Activated T-cell treated with anti-CD3 and anti-CD28 coated beads, Interleukin-2, amount 50 U/mL, for 72 hours (primary cell): ENCODE measurements at places on chromosomes 12 and 14.

DNA sequence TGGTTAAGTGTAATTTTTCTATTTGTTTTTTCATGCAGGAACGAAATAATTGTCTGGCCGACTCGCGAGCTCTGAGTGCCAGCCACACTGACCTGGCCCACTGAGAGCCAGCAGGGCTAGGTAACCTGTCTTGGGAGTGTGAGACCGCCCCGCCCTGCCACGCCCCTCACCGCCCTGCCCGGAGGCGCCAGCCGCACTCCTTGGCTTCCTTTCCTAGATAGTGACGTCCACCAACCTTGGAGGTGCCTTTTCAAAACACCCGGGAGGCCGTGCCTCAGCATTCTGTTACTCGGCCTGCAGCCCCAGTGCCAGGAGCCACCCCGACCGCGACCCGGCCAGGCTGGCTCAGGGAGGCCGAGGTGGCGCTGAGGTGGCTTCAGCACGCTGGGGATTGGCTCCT, 21.7 kb downstream of the XRCC3 start:
- DNase-seq, result no peak

DNA sequence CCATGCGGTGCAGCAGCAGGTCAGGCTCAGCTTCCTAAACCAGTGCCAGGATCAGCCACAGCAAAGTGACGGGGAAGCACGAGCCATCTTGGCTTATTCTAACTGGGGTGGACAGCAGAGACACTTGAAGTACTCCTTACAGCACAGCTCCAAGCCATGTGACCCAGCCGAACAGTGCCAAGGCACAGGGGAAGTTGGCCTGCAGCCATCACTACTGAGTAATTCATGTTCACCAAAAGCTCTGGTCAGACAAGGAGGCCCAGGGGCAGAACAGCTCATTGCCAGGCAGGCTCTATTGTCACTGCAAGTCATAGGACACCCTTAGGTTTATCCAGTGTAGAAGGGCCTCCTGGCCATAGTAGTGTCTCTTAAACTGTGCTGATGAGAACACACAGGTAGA, 23.4 kb upstream of the SLC35F4 start:
- DNase-seq, result no peak

- DNase-seq, result peak; percentile 41
These were observed at the start of gene PLEKHA5 for GRCh38 chr12:19129486-19130223. Gene PLEKHA5, plus strand, starts transcription at chr12:19129733. Its CDS starts 67 bp downstream, at chr12:19129800.

GRCh38 chr12:64635356-64635998, 25.2 kb downstream of the RASSF3 start:
- DNase-seq, result no peak

GRCh38 chr14:23434488-23435222, 805 bp downstream of the MYH7 start:
- no peak for DNase-seq

DNA sequence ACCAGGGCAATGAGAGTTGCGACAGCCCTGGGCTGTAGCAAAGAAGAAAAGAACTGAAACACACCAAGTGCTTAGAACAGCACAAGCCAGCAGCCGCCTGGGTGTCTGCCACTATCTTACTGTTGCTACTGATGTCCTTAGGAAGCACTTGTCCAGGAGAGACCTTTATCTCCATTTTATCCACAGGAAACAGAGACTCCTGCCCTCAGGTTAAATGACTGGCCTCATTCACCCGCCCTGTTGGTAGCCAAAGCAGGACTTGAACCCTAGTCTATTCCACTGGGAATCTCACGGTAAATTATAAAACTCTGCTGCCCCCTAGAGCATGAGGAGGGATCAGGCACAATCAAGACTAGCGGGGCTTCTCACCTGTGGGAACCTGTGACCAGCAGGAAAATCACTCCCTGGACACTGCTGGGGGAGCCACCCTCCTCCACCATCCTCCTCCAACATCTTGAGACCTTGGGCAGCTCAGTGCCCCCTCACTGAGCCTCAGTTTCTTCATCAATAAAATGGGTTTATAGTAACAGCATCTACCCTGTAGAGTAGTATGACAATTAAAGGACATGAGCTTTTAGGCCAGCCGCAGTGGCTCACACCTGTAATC, 20.5 kb upstream of the TESC start:
- DNase-seq, result no peak

DNA sequence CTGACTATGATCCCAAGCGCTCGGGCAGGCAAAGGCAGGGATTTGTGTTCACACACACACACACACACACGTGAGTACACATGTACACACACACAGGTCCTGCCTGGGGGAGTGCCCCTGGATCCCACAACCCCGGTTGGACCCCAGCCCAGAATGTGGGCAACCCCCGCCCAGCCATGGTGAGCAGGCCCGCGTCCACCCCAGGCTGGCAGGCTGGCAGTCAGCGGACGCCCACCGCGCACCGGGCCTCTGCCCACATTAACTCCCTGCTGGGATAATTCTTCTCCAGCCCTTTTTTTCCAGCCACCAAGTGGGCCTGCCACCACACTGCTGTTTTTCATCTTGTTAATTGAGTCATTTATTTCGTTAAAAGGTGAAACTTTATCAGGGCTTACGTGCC, 256.2 kb downstream of the BCL11B start:
- DNase-seq, result no peak

GRCh38 chr12:3090240-3091037, 13.3 kb downstream of the TSPAN9 start:
- no peak for DNase-seq

DNA sequence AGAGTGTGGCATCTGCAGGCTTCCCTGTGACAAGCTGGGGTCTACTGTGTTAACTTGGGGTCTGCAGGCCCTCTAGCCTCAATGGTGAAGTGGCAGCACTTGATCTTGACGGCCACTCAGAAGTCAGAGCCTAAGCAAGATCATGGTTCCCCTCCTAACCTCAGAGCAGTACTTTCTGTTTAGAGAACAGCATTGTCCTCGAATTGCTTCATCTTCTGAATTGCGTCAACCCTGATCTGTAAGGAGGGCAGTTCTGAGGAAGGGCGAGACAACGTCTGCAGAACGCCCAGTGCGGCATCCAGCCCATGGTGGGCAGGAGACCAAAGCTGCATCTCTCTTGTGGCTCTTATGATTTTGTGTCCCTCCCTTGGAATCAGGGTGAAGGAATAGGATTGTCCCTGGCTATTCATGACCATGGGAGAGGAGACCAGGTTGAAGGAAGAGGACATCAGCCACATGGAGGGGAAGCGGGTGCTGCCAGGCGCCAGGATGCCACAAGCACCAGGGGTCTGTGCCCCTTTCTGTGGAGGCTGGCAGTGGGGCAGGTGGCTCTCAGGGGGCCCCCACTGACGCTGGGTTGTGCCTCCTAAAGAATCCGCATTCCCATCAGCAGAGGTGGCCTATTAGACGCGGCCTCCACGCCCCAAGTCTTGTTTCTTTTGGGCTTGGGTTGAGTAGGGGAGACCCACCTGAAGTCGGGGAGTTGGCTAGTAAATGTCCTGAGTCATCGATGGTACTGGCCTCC, 2.2 kb downstream of the SERPINA9 start:
- DNase-seq, result no peak

DNA sequence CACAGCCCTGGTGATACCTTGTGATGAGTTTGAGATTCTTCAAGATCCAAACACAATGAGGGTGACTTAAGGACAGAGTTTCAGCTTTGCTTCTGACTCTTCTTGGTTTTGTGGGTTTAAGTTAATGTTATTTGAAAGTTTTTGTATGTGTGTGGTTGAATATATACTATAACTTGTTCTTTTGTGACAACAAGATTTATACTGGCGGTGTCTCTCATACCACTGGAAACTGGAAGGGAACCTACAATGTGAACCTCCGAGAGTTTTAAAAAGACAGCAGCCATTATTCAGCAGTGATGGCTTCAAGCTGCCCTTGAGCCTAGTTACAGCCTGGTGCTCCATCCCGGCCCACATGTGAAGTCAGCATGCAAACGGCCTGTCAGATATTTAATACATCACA, 87.9 kb upstream of the IGF1 start:
- DNase-seq, result no peak

GRCh38 chr14:103539056-103539825, 10.2 kb downstream of the TRMT61A start:
- DNase-seq, result no peak

- no peak for DNase-seq
These were observed 61.6 kb downstream of the EML1 start for GRCh38 chr14:99854831-99855230.

- no peak for DNase-seq
These were observed 30.6 kb downstream of the ATF7IP start for GRCh38 chr12:14396071-14396470.

DNA sequence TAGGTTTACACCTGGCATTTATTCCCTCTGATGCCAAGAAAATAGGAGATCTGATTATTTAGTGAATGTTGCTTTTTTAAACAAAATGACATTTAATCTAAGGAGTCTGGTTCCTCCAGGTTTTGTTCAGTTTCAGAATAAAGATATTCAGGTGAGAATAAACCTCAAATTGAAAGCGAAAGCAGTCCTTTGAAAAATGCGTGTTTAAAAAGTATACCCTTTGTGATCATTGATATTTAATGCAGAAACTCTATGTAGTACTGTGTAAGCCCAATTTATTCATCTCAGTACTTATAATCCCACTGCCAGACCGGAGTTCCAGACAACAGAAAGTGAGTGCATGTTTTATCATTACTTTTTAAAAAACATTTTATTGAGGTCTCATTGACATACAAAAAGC, 210.2 kb downstream of the KCNC2 start:
- no peak for DNase-seq

- no peak for DNase-seq
These were observed 6.0 kb upstream of the FBXO34 start for GRCh38 chr14:55265197-55265596.

DNA sequence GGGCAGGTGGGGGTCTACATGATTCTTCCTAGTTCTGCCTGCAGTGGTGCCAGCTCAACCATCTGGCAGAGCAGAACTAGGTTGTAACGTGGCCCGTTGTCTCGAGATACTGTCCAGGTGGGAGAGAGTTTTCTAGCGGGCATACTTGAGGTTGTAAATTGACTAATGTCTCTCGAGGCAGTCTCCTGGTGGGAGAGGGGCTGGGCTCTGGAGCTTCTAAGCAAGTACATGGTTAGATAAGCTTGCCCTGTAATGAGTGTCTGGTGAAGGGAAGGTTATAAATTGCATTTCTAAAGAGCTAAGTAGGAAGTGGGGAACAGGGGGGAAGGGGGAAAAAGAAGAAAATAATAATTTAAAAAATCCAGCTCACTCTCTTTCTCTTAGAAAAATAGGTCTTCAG, 18.1 kb downstream of the BDKRB1 start:
- no peak for DNase-seq

GRCh38 chr12:92370828-92371227, 225.2 kb upstream of the BTG1 start:
- no peak for DNase-seq

GRCh38 chr14:49966971-49967630, 74.2 kb downstream of the ARF6 start:
- no peak for DNase-seq

DNA sequence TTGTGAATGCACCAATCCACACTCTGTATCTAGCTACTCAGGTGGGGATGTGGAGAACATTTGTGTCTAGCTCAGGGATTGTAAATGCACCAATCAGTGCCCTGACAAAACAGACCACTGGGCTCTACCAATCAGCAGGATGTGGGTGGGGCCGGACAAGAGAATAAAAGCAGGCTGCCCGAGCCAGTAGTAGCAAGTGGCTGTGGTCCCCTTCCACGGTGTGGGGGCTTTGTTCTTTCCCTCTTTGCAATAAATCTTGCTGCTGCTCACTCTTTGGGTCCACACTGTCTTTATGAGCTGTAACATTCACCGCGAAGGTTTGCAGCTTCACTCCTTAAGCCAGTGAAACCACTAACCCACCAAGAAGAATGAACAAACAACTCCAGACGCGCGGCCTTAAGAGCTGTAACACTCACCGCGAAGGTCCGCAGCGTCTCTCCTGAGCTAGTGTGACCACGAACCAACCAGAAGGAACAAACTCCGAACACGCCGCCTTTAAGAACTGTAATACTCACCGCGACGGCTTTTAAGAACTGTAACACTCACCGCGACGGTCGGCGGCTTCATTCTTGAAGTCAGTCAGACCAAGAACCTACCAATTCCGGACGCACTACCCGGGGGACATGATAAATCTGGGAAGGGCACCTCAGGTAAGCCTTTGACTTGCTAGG, 4.6 kb upstream of the LDHB start:
- no peak for DNase-seq

DNA sequence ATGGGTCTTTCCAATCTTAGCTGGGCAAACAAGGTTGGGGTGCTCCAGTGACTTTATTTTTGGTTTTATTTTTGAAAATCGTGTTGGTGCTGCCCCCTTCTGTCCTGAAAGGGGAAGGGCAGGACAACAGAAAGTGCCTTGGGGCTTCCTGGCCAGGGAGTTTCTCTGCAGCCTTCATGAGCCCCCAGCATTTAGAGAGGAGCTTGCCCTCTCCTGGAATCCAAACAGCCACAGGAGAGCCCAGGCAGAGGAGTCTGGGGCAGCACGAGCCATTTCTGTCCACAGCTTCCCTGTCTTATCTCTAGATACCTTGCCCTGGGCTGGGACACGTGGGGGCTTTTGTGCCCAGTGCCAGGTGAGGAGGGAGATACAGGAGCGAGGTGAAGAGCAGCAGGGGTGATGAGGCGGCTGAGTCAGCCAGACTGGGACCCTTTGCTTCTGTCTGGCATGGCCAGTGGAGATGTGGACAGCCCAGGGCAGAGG, 4.4 kb upstream of the C1RL start:
- DNase-seq, result peak; percentile 31

DNA sequence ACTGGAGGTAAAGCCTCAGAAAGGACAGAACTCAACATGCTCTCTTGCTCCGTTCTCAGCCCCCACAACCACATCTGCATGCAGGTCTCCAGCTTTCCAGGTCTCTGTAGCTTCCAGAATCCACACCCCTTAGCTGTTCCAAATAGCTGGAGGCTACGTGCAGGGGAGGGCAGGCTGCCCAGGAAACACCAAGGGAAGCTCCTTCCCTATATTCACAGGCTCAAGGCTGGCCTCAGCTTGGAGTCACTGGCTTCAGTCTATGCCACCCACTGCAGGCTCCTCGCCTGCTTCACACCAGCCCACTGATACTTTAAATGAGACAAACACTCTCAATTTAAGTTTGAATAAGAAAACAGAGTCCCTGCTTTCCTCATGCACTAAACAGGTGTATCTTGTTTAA, 73.3 kb downstream of the ASCL4 start:
- no peak for DNase-seq
